Foreskin keratinocyte (primary cell): ENCODE measurements at places on chromosomes 11 and 22.

DNA sequence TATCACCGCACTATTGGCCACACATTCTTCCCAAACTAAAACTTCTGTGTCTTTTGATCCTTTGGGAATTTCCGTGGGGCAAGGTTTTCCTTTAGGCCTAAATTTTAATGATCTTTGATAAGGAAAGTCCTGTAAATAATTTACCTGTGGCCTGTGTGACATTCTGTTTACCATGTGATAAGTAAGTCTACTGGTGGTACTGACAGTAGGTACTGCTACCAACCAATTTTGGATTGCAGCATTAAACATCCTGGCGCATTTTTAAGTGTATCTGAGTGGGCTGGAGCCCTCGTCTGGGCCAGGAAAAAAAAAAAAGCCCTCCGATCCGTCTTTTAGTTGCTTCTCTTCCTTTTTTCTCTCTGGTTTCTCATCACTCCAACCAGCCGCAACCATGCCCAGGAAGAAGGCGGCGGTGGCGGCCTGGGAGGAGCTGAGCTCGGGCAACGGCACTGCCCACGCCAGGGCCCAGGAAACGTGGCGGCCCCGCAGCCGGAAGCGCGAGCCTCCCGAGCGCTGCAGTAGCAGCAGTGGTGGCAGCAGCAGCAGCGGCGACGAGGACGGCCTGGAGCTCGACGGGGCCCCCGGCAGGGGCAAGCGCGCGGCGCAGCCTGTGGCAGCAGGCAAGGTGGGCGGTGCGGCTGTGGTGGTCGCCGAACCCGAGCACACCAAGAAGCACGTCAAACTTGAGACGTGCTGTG is 33.6 kb downstream of the ASRGL1 start:
- no peak for DNase-seq

DNA sequence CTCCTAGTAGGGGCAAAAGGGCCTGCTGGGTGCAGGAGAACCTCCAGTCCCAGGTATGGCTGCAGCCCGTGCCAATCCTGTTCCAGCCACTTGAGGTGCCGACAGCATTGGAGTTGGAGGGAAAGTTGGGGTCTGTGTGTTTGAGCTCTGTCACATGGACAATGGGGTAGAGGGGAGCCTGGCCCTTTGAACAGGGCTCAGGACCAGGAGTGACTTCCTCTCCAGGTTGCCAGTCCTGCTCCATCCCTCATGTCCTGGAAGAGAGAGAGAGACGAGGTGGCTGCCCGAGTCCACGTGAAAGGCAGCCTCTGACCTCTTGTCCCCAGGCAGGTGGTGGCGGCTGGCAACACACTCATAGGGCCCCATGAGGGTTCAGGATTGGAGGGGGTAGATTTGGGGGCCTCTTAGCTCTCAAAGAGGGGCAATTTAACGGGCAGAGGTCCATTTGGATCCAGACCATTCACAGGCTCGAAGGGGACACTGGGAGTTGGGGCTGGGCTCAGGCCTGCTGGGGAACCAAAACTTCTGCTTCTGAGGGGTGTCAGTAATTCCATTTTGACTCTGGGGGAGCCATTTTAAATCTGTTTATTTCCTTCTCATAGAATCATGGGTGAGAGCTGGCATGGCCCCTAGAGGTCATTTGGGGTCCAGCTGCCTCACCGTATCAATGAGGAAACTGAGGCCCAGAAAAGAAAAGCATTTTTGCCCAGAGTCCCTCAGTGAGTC is 4.1 kb downstream of the ADORA2A start:
- DNase-seq, result no peak

- no peak for DNase-seq
Measured at GRCh38 chr11:68524213-68524612, 63.7 kb downstream of the PPP6R3 start.

DNA sequence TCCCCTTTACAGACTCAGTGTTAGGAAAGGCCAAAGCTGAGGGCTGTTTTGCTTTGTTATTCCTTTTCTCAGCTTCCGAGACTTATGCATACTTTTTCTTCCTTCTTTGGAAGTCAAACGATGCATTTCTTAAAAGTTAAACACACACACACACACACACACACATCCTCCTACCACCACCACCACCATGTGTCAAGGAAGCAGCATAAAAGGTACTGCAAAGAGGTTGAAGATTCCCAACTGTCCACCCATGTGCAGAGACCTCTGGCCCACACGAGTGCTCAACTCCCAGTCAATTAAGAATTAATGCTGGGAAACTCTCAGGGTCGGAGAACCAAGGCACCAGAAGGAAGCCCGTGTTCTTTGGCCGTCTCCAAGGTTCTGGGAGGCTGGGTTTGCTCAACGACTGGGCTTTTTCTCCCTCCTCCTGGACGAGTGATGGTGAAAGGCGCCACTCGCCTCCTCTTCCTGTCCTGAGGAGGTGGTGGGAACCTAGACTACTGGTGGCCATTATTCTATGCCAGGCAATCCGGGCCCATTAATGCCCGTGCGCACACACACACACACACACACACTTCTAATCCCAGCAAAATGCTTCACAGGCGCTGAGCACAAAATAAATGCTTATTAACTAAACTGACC is 15.1 kb downstream of the MN1 start:
- no peak for DNase-seq

DNA sequence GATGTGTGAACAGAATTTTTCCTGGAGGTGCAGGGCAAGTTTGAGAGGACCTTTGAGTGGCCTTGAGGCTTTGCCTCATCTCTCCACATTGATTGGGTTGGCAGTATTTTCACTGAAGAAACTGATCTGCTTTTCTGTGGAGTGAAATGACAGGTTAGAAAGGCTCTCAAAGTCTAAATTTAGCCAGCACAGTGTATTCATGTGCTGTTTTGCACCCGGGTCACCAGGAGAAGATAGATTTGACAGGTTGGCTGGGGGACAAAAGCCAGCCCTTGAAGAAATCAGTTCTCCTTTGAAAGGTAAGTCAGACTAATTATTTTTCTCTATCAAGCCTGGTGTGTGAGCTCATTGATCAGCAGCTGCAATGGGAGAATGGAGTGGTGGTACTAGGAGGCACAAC is 152.9 kb downstream of the DBX1 start:
- no peak for DNase-seq

- no peak for DNase-seq
Measured at GRCh38 chr22:39622881-39623367, 52.4 kb downstream of the CACNA1I start.

- no peak for DNase-seq
Measured at GRCh38 chr11:2945757-2946287, 16.6 kb upstream of the PHLDA2 start.

- no peak for DNase-seq
Measured at GRCh38 chr22:23054531-23055257, 15.6 kb upstream of the GNAZ start.
